Substantia nigra (tissue), 51 donors: ENCODE measurements at places on chromosomes 2 and 18.

GRCh38 chr2:212548455-212548819 is 9.8 kb upstream of the ERBB4 start:
- DNase-seq = no peak

GRCh38 chr18:52582516-52582915 is 242.5 kb downstream of the DCC start:
- DNase-seq = no peak

- no peak for DNase-seq
These were observed 11.2 kb downstream of the EFR3B start for GRCh38 chr2:25053041-25053440.

GRCh38 chr2:127034051-127034450 is 72.9 kb downstream of the BIN1 start:
- no peak for DNase-seq

- DNase-seq = no peak
These were observed 59.8 kb downstream of the MEIS1 start for GRCh38 chr2:66494708-66495107.

GRCh38 chr2:148876595-148877402 is 1.8 kb downstream of the KIF5C start:
- peak; percentile 67 for DNase-seq

DNA sequence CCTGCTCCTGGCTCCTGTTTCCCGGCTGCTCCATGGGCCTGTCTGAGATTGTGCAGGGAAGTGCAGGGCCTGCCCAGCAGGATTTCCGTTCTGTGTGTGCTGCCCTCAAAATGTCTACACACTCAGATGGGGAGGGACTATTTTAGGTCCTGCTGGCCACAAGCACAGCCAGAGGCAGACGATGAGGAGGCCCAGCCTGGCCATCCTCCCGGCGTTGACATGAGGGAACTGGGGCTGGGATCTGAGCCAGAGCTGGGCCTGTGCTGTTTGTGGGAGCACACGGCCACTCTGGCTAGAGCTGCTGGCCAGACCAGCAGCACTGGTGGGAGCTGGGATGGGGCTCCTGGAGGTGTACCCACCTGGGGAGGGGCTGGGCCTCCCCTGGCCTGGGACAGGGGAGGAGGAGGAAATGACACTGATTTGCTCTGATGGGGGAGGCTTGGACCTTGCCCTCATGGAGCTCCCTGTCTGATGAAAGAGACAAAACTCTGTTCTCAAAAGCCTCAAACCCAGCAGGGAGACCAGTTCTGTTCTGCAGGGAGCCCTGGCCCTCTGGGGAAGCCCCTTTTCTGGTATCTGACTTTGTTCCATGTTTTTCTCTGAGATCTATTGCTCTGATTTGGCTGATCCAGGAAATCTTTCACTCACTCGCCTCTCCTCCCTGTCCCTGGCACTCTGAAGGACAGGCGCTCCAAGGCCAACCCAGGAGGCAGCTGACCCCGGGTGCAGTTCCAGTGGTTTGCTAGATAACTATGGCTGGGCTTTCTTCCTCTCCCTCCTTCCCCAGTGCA is 161.8 kb downstream of the DYSF start:
- DNase-seq = no peak

GRCh38 chr2:109447776-109448175 is 166.0 kb downstream of the SEPTIN10 start:
- DNase-seq = no peak

- DNase-seq = no peak
These were observed 4.3 kb downstream of the CDH20 start for GRCh38 chr18:61337527-61337926.

GRCh38 chr2:203728321-203728720 is 21.9 kb downstream of the CD28 start:
- DNase-seq = no peak
